ENCODE measurements at places on chromosomes 6 and 20.

GRCh38 chr6:100100776-100101175, 106.8 kb upstream of the MCHR2 start:
- no peak for DNase-seq

GRCh38 chr6:37381579-37381978, 27.8 kb downstream of the RNF8 start:
- DNase-seq = peak; percentile 40

DNA sequence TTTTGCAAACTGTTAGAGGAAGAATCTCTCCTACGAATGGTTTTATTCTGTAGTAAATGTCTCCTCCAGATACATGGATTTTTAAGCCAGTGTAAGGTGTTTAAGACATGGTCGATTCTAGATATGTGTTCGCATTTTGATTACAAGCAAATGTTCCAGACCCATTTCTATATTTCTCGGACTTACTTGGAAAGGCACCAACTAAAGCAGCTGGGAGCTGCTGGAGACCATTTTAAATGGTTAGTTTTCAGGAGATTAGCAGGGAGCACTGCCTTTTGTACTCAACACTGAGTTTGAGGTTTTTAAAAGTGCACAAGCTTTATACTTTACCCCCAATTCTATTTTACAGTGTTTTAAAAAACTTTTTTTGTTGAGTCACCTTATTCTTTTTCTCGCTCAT, 857.0 kb downstream of the KIF16B start:
- no peak for DNase-seq

- no peak for DNase-seq
Observed at GRCh38 chr6:163984124-163984936, 569.8 kb downstream of the QKI start.

DNA sequence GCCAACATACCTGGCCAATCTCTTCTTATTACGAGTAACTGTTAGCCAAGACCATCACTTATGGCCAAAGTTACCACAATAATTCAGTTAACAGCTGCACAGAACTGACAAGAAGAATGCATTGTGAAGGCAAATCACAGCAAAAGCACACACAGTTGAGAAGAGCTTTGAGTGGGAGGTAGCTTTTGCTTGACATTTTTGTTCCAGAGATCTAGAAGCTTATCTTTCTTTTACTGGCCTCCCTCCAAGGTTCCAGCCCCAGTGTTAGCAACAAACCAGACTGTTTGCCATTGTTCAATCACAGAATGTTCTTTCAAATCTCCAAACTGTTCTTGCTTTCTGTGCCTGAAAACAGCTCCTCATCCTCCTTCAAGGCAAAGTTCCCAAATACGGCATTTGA, 35.9 kb upstream of the IRAK1BP1 start:
- no peak for DNase-seq

DNA sequence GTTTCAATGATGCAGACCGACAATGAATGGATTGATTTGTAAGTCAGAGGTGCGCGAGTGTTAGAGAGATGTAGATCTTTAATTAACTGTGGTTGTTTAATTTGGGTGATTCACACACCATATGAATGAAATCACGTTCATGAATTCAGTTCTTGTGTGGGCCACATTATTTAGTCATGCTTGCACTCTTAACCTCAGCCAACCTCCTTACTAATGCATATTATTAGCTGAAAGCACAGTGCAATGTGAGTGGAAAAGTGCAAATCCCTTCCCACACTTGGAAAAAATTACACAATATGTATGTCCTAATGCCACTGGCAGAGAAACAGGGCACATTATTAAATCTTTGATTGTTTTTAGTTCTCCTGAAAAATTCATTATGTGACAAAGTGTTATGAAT, 512.5 kb downstream of the BCKDHB start:
- DNase-seq = no peak

GRCh38 chr20:36526521-36527011, 14.8 kb upstream of the MYL9 start:
- no peak for DNase-seq

DNA sequence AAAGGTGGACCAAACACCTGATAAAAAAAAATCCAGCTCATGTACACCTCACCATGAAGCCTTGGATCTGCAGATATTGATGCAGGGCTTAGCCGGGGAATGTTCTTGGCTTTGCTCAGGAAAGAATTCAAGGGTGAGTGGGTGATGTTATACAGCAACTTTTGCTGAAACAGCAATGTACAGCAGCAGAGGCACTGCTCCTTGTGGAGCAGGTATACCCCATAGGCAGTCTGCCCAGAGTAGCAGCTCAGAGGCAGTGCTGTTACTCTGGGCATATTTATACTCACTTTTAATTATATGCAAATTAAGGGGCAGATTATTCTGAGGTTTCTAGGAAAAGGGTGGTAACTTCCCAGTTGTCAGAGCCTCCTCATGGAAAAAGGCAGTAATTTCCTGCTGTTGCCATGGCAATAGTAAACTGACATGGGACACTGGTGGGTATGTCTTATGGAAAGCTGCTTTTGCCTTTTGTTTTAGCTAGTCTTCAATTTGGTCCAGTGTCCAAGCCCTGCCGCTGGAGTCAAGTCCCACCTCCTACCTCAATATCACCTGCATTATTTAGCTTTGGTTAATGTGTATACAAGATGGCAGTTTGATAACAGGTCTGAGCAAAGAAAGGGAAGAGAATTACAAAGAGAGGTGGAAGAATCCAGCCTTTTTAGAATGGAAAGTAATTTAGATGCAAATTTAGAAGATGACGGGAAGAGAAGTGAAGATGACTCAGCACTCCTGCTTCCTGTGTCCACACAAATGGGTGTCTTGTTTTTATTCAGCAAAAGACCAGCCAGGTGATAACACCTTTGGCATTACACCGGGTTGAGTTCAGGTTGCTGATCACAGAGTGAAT, 110.1 kb upstream of the JAG1 start:
- DNase-seq = no peak

DNA sequence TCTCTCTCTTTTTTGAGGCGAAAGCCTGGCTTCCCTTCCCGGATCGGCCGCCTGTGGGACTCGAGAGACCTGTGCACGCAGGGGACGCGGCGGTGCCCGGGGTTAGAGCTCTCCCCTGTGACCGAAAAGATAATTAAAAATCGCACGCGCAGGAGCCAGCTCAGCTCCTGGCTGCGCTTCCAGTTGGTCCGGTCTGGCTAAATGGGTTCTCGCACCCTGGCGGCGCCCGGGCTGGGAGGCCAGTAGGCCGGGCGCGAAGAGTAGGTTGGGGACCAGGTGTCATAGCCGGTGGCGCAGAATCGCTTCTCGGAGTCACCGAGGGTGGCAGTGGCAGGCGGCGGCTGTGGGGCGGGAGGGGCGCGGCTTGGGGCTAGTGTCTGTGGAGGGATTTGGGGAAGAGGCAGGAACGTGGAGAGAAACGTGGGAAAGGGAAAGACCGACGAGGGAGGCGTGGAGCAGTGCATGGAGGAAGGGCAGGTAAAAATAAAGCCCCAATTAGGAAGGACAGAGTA, 41.9 kb upstream of the SUPT3H start:
- DNase-seq = peak; percentile 61

- no peak for DNase-seq
Observed at GRCh38 chr6:97401533-97401932, 118.5 kb upstream of the MMS22L start.

GRCh38 chr20:37749218-37749617, 55.4 kb downstream of the CTNNBL1 start:
- no peak for DNase-seq

GRCh38 chr6:126181173-126181741, 158.7 kb upstream of the CENPW start:
- no peak for DNase-seq

DNA sequence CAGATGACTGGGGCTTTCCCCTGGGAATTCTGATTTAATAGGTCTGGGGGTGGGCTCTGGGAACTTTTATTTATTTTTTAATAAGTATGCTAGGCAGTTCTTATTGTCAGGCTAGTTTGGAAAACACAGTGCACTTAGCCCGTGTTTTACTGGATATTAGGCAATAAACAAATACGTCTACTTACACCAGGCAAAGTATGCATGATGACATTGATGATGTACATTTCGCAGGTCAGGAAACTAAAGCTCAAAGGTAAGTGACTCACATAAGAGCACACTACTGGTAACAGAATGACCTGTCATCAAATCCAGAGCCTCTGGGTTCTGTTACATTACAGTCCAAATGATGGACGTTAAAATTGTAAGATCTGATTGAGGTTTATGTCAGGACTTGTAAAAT, 144.4 kb upstream of the EXOC2 start:
- DNase-seq = no peak

DNA sequence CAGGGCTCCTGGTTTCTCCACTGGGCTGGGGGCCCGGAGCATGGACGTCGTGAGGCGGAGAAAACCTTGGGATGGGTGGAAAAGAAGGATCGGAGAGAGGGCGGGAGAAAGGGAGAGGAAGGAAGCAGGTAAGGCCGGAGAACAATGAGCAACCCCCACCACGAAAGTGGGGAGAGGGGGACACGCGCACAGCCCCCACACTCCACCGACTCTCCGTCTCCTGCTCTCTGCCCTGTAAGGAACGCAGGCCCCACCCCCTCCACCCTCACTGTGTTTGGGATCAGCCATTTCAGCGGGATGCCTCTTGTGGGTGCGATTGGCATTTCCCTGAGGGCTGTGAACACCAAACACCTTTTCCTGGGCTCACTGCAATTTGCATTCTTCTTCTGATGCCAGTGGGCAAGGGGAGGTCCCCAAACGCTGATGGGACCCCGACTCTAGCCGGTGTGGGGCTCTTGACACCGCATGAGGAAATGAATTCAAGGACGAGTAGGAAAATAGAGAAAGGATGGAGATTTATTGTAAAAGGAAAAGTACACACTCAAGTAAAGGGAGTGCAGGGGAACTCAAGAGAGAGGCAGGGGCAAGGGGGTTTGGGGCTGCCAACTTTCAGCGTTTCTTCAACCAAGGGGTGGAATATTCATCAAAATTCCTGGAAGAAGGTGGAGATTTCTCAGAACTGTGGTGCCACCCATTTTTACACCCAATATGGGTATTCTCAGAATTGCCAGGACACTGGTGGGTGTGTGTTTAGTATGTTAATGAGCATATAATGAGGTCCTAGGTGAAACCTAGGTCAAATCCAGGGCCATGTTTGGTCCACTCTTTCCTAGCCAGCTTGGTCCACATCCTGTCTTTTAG, 13.1 kb upstream of the RAET1L start:
- no peak for DNase-seq

GRCh38 chr6:447381-448165, 56.0 kb downstream of the IRF4 start:
- peak; percentile 27 for DNase-seq

Data from CD4-positive, alpha-beta T cell treated with Interleukin-6 at 100 ng/mL for 8 hours (primary cell).